Activated CD4-positive, alpha-beta T cell treated with anti-CD3 and anti-CD28 coated beads, Interleukin-2, amount 10 ng/mL, durations not matched to agents 24 days and 14 days (primary cell): ENCODE measurements at places on chromosomes 5 and 9. TPM values are rescaled to one million over a fixed set of nuclear protein-coding genes. Genes with fewer than 3 reads are reported as not detected.

The PCA3 gene
- total RNA-seq: not detected in 2 replicates

DNA sequence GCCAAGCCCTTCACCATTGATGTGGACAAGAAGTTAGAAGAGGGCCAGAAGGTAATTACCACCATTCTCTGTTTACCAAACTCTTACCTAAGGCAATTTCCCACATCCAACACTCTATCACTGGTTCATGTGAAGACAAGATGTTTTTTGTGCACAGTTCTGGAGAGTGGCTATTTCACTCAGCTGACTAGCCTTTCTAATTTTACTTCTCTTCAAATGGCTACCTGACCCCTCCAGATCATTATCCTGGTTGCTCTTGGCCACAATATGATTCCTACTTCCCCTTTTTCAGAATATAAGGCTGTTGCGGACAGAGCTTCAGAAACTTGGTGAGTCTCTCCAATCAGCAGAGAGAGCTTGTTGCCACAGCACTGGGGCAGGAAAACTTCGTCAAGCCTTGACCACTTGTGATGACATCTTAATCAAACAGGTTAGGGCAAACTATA, 7.1 kb downstream of the KIF20A start:
- no peaks in the 10 kb centered on the region for H3K27me3 ChIP-seq
- no peak overlapping the region for H3K27ac ChIP-seq
- H3K4me3 ChIP-seq: no peak overlapping the region

DNA sequence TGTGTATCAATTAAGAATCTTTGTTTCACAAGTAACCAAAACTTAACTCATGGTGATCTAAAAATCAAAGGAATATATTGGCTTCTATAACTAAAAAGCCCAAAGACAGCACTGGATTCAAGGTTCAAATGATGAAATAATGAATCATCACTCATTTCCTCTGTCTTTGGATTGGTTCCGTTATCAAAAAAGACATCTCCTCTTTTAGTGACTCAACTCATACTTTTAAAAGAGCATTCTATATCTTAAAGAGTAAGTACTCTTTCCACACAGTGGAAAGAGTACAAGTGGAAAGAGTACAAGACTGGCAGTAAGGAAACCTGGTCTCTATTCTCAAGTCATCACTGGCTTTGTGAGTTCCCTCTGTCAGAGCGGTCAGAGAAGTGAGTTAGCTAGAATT, 141.4 kb upstream of the NMUR2 start:
- no peaks in the 10 kb centered on the region for H3K4me1 ChIP-seq
- no peak overlapping the region for H3K4me3 ChIP-seq
- peaks cover 2% of the 10 kb centered on the region for H3K27me3 ChIP-seq
- DNase-seq: no peak

The KCNT1 gene
- total RNA-seq: not detected in 2 replicates

- no peak overlapping the region for H3K4me3 ChIP-seq
- peaks cover 9% of the 10 kb centered on the region for H3K36me3 ChIP-seq
- H3K27ac ChIP-seq: no peak overlapping the region
- H3K4me1 ChIP-seq: no peaks in the 10 kb centered on the region
- no peak for DNase-seq
Observed at GRCh38 chr9:77876590-77876989, 155.0 kb downstream of the GNAQ start.

- no peak overlapping the region for H3K4me3 ChIP-seq
- no peaks in the 10 kb centered on the region for H3K27me3 ChIP-seq
- peaks cover 2% of the 10 kb centered on the region for H3K4me1 ChIP-seq
- no peak overlapping the region for H3K27ac ChIP-seq
- no peak for DNase-seq
Observed at GRCh38 chr5:96781031-96781971, 26.4 kb downstream of the ERAP1 start.

The TIMD4 gene
- 13.9 and 15.1 TPM in 2 replicates for total RNA-seq

GRCh38 chr5:75438722-75439121, 72.7 kb downstream of the CERT1 start:
- H3K4me1 ChIP-seq: peaks cover 2% of the 10 kb centered on the region
- H3K4me3 ChIP-seq: no peak overlapping the region
- H3K27ac ChIP-seq: no peak overlapping the region
- no peak for DNase-seq
- peaks cover 24% of the 10 kb centered on the region for H3K36me3 ChIP-seq

GRCh38 chr9:113219969-113220368, 1.1 kb downstream of the FKBP15 start:
- no peaks in the 10 kb centered on the region for H3K27me3 ChIP-seq
- peak; percentile 72 for DNase-seq
- peaks cover 54% of the 10 kb centered on the region for H3K4me1 ChIP-seq
- peaks cover 18% of the 10 kb centered on the region for H3K36me3 ChIP-seq
- peak overlapping the region; percentile 94 for H3K4me3 ChIP-seq
- peak overlapping the region; percentile 94 for H3K27ac ChIP-seq

DNA sequence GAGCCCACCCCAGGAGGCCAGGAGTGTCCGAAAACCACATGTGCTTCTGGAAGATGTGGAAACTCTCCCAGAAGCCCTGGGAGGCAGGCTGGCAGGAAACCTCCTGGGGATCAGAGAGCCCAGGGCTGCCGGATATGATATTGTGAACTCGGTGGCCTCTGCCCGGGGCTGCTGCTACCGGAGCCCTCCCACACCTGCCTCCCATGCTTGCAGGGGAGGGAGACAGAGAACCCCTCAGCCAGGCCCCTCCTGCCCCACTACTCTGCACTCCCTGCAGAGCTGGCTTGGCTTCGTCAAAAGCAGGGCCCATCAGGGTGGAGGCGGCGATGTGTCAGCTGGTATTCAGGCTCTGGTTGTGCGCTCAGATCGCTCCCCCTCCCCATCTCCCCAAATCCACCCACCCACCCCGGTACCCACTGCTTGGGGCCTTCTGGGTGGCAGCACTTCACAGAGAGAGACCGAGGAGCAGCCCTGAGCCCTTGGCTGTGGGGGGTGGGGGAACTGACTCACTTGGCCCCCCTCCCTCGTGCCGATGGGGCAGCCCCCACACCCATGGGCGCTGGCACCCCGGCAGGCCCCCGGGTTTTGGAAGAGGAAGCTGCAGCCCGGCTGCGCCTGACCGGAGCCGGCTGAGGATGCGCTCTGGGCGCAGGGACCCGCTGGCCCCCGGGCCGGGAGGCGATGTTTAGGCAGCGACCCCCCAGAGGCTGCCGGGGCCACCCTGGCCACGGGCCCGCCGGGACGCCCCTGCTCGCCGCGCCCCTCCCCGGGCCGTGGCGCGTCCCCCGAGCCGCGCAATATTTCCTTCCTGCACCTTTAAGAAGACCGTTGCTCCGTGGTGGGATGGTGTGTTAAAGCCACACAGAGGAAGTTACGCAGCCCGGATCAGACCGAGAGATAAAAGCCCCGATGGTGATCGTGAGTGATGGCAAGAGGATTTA, 786 bp upstream of the NTNG2 start:
- peaks cover 10% of the 10 kb centered on the region for H3K4me1 ChIP-seq
- H3K36me3 ChIP-seq: peaks cover 4% of the 10 kb centered on the region
- peaks cover 60% of the 10 kb centered on the region for H3K27me3 ChIP-seq
- DNase-seq: peak; percentile 90
- peak overlapping the region; percentile 88 for H3K4me3 ChIP-seq
- H3K27ac ChIP-seq: peak overlapping the region; percentile 77

DNA sequence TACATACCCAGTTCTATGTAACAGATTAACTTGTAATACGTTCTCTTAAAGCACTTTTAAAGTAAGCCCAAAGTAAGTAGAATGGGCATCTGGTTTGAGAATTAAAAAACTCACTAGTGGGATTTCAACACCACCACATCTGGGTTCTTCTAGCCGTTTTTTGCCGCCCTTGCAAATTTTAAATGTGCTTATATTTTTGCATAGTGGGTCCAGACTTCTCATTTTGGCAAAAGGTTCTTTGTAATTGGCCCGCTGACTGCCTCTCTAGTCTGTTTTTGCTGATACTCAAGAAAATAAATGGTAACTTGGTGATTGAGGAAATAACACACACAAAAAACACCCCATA, 582 bp upstream of the FBXO4 start:
- H3K4me1 ChIP-seq: peaks cover 17% of the 10 kb centered on the region
- peak overlapping the region; percentile 98 for H3K27ac ChIP-seq
- no peak for DNase-seq
- H3K27me3 ChIP-seq: no peaks in the 10 kb centered on the region
- peaks cover 17% of the 10 kb centered on the region for H3K36me3 ChIP-seq
- H3K4me3 ChIP-seq: peak overlapping the region; percentile 92

The CMYA5 gene
- total RNA-seq: 0.12 and 0.14 TPM in 2 replicates

- no peak overlapping the region for H3K27ac ChIP-seq
- H3K27me3 ChIP-seq: no peaks in the 10 kb centered on the region
- H3K4me1 ChIP-seq: peaks cover 12% of the 10 kb centered on the region
- no peak for DNase-seq
- H3K4me3 ChIP-seq: no peak overlapping the region
- peaks cover 16% of the 10 kb centered on the region for H3K36me3 ChIP-seq
Observed at GRCh38 chr5:55691265-55692105, 20.6 kb downstream of the SLC38A9 start.

GRCh38 chr5:107512029-107512428, 158.7 kb downstream of the EFNA5 start:
- no peak overlapping the region for H3K27ac ChIP-seq
- no peaks in the 10 kb centered on the region for H3K36me3 ChIP-seq
- H3K4me1 ChIP-seq: no peaks in the 10 kb centered on the region
- peaks cover 2% of the 10 kb centered on the region for H3K27me3 ChIP-seq
- no peak for DNase-seq
- no peak overlapping the region for H3K4me3 ChIP-seq

DNA sequence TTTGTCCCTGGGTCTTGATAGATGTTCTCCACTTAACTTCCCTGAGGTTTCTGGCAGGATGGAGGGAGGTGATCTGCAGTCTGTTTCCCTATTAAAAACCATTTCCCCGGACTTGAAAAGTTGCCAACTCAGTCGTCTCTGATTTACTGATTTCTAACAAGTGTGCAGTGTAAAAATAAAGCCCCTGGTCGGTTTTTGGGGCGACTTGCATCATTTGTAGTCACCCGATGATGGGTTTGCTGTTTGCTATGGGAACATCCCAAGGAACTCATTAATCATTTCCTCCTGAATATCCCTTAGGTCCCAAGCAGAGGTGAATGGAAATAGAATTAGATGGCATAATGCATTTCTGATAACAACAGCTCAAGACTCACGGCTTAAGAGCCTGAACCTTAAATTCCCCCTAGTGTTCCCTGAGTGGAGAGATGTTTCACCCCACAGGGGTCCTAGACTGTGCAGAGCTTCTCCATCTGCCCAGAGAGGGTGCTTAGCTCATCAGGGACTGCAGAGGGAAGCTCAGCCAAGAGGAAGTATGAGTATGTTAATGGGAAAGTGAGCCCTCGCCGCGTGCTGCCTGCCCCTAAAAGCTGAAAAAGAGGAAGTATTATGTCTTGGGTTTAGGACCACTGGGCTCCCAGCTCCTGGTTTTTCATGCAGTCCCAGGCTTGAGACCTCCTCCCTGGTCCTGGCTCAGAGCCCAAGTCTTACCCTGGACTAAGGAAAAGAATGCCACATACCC, 115.1 kb upstream of the DAP start:
- H3K36me3 ChIP-seq: no peaks in the 10 kb centered on the region
- peaks cover 9% of the 10 kb centered on the region for H3K27me3 ChIP-seq
- H3K27ac ChIP-seq: no peak overlapping the region
- H3K4me1 ChIP-seq: no peaks in the 10 kb centered on the region

- no peak for DNase-seq
- H3K27me3 ChIP-seq: no peaks in the 10 kb centered on the region
- H3K36me3 ChIP-seq: no peaks in the 10 kb centered on the region
- H3K27ac ChIP-seq: no peak overlapping the region
Observed at GRCh38 chr9:4157584-4158499, 142.0 kb downstream of the GLIS3 start.

DNA sequence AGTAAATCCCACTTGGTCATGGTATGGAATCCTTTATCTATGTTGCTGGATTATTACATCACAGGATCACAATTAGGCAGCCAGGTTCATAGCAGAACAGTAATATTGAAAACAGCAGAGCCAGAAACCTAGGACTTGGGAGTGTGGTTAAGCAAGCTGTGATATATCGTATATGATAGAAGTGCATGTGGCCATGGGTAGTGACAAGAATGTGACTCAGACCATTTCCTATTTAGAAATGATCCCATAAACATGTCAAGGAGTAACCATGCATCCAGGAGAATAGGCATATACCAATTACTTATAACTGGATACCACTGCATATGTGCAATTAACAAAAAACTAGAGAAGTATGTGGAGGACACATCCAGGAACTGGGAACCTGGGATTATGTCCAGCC, 31.2 kb downstream of the AMBP start:
- no peaks in the 10 kb centered on the region for H3K36me3 ChIP-seq
- H3K27ac ChIP-seq: no peak overlapping the region
- H3K27me3 ChIP-seq: peaks cover 4% of the 10 kb centered on the region
- no peak overlapping the region for H3K4me3 ChIP-seq
- no peak for DNase-seq

The POU5F2 gene
- total RNA-seq: 1.1 TPM in 2 replicates

DNA sequence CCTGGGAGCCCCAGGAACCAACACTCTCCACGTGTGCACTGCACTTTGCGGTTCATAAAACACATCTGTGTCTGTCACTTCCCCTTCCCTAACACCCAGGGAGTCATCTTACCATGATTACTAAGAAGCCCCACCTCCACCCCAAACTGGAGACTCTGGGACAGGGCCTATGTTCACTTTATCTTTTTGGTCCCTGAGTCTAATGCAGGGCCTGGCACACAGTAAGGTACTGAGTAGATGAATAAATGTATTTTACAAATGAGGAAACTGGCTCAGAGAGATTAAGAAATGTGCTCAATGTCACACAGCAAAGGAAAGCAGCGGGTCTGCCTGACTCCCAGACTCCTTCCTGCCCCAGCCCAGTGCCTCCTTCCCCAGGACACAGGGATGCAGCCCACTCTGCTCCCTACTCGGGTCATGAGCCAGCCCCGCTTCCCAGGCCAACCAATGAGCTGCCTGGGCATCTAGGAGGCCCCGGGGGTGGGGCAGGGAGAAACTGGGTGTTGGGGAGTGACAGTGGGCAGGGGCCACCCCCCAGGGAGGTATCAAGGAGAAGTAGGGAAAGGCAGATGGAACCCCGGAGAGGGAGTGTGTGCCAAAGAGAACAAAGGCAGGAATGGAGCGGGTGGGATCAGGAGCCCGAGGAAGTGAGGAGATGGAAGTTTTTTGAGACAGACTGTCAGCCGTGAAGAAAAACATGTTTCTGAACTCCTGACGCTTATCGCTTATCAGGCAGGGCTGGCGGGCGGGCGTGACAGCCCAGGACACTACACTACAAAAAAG, 30.5 kb downstream of the SHB start:
- H3K36me3 ChIP-seq: no peaks in the 10 kb centered on the region
- H3K27ac ChIP-seq: no peak overlapping the region
- DNase-seq: no peak
- H3K27me3 ChIP-seq: peaks cover 2% of the 10 kb centered on the region

The ANKRD20A1 gene
- 1.1 and 1.2 TPM in 2 replicates for total RNA-seq
